ENCODE measurements at places on chromosomes 12 and 14.

DNA sequence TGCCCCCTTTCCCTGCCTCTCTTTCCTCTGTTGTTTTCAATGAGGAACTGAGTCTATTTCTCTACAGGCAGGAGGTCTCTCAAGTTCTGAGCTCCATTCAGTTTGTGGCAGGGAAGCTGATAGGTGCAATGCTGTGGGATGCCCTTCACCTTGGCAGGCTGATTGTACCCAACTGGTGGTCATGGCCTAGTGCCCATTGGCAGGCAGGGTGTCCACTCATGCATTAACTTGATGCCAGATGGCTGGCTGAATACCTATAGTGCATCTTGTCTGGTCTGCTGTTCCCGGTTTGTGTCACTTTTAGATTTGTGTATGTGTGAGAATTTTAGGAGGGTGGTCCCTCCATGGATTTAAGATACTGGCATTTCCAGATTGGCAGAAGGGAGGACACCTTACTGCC is 20.0 kb upstream of the ITGA5 start:
- DNase-seq: no peak

DNA sequence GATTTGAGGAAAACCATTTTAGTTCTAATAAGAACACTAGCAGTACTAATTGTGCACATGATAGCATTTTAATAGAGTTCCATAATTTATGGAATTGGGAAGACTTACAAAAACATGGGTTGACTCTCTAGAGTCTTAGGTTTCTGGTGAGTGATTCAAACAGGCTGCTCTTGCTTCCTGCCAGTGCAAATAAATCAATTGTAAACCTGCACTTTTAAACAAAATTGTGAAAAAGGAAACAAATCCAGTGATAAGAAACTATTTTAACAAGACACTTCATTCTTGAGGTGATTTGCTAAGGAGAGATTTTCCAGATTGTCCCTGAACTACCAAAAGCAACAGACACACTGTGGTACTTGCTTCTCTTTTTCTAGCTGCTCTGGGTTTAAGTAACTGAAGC is 112.2 kb downstream of the CACNA1C start:
- no peak for DNase-seq

DNA sequence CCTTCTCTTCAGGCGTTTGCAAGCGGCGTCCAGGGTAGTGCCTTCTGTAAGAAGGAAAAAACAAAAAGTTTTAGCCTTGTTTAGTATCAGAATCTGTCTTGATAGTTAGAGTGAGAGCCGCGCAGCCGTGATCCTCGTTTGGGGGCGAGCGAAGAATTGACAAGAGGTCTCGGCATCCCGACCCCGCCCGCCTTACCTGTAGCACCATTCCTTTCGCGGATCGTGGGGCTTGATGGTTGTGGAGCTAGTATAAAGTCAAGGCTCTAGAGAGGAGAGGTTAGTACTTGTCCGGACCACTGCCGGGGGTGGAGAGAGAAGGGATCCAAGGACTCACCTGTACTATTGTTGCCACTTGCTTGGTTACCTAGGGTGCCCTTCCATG is 494 bp downstream of the TMTC3 start:
- DNase-seq: no peak

GRCh38 chr12:48969160-48969771 is 2.3 kb downstream of the WNT10B start:
- DNase-seq: no peak

- no peak for DNase-seq
These were observed 697 bp upstream of the GRIP1 start for GRCh38 chr12:66679461-66680084.

DNA sequence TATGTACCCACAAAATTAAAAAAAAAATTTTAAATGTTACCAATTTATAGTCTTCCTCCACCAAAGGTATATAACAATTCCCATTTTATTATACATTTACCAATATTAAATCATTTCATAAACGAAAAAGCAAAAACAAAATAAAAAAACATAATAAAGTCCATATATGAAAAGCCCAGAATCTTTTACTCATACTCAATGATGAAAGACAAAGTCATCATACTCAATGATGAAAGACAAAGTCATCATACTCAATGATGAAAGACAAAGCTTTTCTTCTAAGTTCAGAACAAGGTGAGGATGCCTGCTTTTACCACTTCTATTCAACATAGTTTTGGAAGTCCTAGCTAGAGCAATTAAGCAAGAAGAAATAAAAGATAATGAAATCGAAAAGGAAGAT is 28.1 kb downstream of the TMEM116 start:
- no peak for DNase-seq

DNA sequence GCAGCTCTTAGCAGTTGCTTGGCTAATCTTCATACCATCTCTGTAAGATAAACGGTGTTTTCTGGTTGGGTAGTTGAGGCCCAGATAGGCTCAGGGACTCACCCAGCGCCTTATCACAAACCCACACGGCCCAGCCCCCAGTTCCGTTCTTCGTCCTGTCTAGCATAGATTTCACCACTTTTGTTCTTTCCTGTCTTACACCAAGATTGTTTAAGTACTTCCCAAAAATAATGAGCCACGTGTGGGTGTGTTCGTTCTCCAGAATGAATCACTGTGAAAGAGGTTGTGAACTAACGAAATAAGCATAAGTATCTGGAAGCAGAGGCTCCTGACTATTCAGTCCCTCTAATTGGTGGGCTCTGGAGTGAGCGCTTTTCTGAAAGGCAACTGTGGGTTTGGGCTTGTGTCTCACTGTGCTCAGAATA is 21.4 kb downstream of the ACVR1B start:
- no peak for DNase-seq

Data from HTR-8/SVneo (cell line).